NCI-H2171 treated with DMSO at 0.1 percent for 48 hours (cell line): ENCODE measurements at places on chromosomes 7 and 10.

GRCh38 chr10:43853369-43853768 is 204.7 kb upstream of the ZNF32 start:
- no peak for DNase-seq

DNA sequence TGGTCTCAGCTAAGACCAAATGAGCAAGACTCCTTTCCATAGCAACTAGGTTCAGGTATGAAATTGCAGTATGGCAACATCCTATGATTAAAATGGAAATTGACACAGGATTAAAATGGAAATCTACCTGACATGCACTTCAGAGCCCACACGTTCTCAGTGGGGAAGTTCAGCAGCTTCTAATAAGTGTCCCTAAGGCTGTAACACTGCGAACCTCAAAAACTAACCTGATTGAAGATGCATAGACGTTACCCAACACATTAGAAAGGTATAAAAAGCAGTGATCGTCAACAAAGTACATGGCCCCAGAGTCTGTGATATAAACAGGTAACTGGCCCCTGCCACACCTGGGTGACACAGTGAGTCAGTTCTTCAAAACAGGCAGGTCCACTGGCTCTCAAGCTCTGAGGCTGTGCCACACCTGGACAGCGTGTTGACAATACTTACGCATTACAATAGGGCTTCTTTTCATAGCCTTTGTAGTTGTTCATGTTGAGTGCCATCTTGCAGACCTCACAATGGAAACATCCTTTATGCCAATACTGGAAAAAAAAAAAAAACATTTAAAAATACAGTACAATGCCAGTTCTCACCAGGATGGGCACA is 274.9 kb upstream of the NEBL start:
- DNase-seq = no peak

GRCh38 chr10:119222537-119222936 is 15.2 kb downstream of the GRK5 start:
- DNase-seq = no peak

DNA sequence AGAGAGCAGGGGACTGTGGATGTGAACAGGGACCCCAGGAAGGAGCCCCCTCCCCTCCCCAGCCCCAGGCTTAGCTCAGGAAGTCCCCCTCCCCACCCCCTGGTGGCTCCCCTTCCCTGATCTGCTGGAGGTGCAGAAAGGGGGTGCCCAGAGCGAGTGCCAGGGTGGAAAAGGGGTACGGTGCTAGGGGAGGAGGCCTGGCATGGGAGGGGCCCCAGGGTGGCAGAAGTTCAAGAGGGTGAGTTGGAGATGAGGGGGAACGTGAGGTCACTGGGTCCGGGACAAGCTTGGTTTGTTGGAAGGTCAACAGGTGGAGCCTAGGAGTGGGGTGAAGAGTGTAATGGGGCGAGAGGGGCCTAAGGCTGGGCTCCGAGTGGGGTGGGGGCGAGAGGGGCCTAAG is 21.5 kb upstream of the TBL2 start:
- DNase-seq = no peak

DNA sequence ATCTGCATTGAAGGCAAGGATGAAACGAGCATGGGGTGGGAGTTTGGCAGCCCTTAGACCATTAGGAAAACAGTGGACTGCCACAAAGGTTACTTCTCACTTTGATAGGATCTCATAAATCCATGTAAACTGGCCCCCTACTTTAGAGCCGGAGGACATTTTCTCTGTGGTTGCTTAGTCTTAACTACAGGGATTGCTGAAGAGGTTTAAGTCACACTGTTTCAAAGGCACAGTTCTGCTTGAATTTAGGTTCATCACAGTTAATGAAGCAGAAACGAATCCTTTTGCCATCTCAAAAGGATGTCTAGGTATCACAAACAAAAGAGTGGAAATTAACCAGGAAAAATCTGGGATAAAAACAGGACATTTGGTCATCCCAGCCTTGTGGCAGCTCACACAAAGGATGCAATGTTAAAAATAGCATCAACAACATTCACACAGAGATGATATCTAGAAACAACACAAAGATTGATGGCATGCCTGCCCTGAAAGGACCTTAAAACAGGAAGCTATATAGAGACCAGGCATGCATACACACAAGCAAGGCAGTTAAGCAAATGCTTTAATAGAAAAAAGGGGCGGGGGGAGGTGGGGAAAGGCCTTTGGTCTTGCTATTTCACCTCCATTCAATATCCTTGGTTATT is 74.0 kb downstream of the DOCK4 start:
- no peak for DNase-seq

GRCh38 chr7:23654508-23654907 is 25.5 kb upstream of the FAM221A start:
- DNase-seq = no peak

GRCh38 chr7:20374399-20374798 is 43.7 kb downstream of the ITGB8 start:
- no peak for DNase-seq

- DNase-seq = no peak
Measured at GRCh38 chr7:22667562-22668239, 59.3 kb upstream of the IL6 start.

- no peak for DNase-seq
Measured at GRCh38 chr10:283140-283479, 147.9 kb downstream of the ZMYND11 start.

DNA sequence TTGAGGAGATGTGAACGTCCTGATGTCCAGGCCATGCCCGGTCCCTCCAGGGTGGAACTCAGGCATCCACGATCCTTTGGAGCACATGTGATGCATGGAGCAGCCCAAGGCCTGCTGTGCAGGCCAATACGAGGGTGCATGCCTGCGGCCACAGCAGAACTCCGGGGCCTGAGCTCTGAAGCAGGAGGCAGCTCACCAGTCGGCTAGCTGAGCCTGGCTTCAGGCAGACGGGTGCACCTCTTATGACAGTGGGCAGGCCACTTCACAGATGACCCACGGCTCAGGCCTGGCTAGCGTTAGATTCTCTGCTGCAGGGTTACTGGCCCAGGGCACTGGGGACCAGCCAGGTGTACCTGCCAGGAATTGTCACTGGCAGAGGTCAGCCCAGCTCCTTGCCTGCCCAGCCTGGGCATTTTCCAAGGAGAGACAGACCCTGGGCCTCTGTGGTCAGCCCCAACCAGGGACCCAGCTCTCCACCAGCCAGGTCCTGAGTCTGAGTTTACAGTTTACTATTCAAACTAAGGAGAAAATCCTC is 29.6 kb upstream of the INPP5A start:
- DNase-seq = no peak

DNA sequence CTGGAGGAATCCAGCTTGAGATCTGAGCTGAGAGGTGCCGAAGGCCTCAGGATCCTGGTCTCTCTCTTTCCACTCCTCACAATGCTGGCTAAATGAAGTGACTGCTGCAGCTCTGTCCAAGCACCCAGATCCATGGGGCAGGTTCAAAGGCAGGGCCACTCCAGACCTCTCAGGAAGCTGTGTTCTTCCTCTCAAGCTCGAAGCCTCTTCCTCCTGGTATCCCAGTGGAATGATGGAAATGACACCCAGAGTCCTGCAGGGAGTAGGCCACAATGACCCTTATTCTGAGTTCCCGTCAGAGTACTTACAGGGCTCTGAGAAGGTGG is 574.1 kb downstream of the GRID1 start:
- no peak for DNase-seq

DNA sequence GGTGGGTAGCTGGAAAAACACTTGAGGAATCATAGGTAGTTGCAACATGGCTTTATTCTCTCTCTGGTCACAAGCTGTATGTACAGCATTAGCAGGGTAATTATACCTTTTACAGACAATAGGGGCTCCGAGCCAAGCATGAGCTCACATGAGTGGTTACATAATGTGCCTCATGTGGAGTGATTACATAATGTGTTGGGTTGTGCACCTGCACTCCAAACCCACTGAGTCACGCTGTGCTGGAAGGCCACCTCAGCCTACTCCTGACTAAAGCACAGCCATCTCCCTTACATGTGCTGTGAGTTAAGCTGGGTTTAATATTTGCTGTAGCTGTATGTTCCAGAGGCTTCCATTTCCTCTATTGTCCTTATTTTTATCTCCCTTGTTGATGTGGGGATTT is 348.7 kb upstream of the SEMA3C start:
- DNase-seq = peak; percentile 27

DNA sequence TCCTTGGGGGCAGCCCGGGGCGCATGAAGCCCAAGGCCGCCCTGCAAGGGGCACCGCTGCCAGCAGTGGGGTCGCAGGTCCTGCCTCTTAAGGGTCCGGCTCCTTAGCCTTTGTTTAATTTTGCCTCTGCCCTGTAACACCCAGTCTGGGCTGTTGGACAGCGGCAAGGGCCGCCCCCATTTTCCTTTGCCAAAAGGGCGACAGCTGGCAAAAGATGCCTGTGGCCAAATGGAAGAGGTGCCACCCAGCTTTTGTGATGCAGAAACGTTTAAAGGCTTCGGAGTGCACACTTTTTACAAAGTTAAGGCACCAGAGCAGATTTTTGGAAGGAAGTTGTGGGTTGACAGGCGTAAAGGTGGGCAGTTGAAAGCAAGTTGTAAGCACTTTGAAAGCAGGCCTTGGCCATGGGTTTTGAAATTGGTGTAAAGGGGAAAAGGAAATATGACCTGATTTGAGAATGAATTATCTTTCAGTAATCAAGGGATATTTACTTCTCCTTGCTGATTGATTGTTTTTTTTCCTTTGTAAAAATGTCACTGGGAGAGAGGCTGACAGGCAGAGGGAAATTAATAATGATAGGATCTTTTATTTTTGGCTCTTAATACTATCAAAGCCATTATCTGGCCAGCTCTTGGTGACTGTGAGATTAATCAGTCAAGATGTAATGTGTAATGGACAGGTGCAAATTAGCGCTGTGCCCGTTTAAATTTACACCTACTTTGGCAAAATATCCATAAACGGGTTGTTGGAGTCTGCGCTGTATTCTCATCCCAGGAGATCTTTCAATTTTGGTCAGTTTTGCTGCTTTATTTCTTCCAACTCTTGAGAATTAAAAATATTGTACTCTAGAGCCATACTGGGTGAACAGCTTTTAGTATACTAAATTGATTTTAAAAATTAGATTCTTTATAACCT is 1.2 kb downstream of the CASD1 start:
- peak; percentile 72 for DNase-seq

GRCh38 chr7:35556515-35557471 is 138.1 kb downstream of the HERPUD2 start:
- DNase-seq = no peak

GRCh38 chr10:80270887-80271286 is 18.6 kb downstream of the MAT1A start:
- DNase-seq = no peak

- DNase-seq = peak; percentile 46
Measured at GRCh38 chr7:155002411-155003091, 373 bp downstream of the PAXIP1 start.

GRCh38 chr7:74138945-74139843 is 35.0 kb upstream of the EIF4H start:
- DNase-seq = no peak

DNA sequence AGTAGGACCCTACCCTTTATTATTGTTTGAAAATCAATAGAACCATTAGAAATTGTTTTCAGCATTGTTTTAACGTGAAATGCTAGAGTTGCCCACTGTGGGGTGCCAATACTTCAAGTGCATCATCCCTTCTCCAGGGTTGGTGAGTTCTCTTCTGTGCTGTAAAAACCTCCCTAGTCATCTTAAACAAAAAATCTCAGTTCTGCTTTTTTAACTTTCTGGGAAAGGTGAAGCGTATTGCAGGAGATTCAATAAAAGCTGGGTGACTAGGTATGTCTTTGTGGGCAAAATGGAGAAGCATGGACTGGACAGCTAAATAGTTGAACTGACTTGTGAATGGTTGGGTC is 699.1 kb downstream of the SUGCT start:
- no peak for DNase-seq

- DNase-seq = no peak
Measured at GRCh38 chr10:629186-629998, 60.1 kb downstream of the DIP2C start.

- peak; percentile 90 for DNase-seq
Measured at GRCh38 chr10:35416619-35417312, 80.5 kb downstream of the CCNY start.

DNA sequence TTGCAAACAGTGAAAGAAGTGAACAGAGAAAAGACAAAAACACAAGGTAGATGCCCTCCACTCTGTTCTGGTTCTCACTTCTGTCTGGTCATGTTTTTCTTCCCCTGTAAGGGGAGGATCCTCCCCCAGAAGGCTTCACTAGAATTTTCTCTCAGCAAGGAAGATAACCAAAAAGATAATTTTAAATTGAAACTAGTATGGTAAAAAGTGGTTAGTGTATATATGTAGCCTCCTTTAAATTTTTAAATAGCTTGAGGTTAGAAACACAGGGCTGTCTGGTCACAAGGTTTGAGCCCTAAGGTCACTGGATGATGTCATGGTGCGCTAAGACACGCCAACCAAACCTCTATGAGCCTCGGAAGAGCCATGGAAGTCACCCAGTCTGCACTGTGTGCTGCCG is 5.6 kb upstream of the PKD1L1 start:
- no peak for DNase-seq

DNA sequence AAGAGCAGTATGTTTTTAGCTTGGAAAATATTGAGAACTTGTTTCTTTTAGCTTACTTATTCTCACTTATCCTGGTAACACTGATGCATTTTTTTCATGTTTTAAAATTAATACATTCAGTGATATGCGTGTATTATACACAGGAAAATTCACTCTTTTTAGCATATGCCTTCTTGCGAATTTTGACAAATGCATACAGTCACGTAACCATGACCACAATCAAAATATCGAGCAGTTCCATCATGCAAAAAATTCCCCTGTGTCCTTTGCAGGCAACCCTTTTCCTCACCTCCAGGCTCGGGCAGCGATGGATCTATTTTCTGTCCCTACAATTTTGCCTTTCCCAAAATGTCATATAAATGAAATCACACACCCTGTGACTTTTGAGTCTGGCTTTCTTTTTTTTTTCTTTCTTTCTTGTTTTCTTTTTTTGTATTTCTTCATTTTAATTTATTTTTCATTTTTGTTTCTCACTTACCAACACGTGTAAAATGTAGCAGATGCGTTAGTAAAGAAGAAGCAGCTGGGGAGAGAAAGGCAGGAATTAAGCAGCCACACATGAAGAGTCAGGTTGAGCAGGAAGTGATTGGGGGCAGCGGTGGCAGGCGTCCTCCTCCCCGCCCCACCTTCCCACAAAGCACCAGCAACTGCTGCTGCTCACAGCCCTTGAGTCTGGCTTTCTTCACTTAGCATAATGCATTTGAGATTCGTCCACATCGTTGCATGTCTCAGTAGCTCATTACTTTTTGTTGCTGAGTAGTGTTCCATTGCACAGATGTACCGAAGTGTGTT is 29.9 kb downstream of the ADRB1 start:
- no peak for DNase-seq

DNA sequence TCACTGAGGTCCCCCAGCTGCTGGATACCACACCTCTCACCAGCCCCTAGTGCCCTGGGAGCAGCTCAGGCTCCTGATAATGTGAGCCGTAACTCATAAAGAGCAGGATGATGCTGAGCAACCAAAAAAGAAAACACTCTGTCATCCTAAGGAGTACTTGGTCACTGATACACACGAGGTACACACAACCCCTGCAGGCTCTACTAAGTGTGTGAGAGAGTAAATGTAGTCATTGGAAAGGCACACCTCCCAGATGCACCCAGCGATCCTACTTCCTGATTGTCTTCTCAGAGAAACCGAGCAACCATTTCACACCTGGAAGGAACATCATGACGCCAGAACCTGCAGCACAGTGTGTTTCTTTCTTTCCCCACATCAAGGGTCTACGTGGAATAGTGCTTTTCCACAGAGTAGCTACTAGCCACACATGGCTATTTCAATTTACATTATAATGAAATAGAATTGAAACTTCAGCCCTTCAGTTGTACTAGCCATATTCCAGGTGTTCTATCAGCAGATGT is 34.2 kb downstream of the FIGNL1 start:
- no peak for DNase-seq

GRCh38 chr10:30092151-30092790 is 32.9 kb upstream of the JCAD start:
- no peak for DNase-seq

- DNase-seq = no peak
Measured at GRCh38 chr10:79380946-79381721, 33.9 kb downstream of the PPIF start.
